ENCODE measurements at places on chromosomes 7 and 10. TPM values are rescaled to one million over a fixed set of nuclear protein-coding genes. Genes with fewer than 3 reads are reported as not detected.

DNA sequence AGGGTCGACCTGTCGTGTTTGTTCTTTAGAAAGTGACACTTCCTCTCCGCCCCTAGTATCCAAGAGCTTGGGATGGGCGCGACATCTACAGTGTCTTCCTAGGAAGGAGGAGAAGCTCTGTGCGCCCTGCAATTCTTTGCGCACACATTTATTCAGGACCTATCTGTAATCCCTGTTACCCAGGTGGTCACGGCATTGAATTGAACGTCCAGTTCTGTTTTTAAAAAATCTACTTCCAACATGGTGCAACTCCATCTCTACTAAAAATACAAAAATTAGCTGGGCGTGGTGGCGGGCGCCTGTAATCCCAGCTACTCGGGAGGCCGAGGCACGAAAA is 606 bp upstream of the LAMB1 start:
- no peaks in the 10 kb centered on the region for H3K27me3 ChIP-seq
- H3K4me3 ChIP-seq = peak overlapping the region; percentile 76
- peaks cover 41% of the 10 kb centered on the region for H3K4me1 ChIP-seq
- peaks cover 9% of the 10 kb centered on the region for H3K36me3 ChIP-seq
- peak overlapping the region; percentile 92 for H3K27ac ChIP-seq
- DNase-seq = no peak

DNA sequence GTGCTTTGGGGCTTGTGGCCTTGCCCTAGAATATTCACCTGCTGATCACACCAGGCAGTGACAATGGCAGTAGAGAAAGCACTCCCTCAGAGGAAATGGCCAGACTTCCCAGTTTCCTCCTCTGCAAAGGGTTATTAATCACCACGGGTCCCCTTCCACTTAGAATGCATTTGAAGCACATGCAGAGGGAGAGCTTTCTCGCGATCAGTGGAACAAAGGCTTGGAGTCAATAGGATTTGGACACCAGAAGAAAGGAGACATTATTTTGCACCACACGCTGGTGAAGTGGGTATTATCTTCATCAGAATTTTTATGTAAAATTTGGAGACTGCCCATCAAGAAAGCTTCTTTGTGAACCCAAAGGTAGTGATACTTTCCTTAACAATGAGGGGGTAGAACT is 35.4 kb upstream of the INHBA start:
- H3K4me3 ChIP-seq = no peak overlapping the region
- H3K36me3 ChIP-seq = no peaks in the 10 kb centered on the region
- peak; percentile 26 for DNase-seq
- H3K4me1 ChIP-seq = no peaks in the 10 kb centered on the region
- no peak overlapping the region for H3K27ac ChIP-seq
- H3K27me3 ChIP-seq = no peaks in the 10 kb centered on the region

- H3K4me3 ChIP-seq = no peak overlapping the region
- no peak for DNase-seq
- no peaks in the 10 kb centered on the region for H3K4me1 ChIP-seq
- no peaks in the 10 kb centered on the region for H3K36me3 ChIP-seq
Observed at GRCh38 chr10:11720260-11720741, 21.9 kb upstream of the ECHDC3 start.

DNA sequence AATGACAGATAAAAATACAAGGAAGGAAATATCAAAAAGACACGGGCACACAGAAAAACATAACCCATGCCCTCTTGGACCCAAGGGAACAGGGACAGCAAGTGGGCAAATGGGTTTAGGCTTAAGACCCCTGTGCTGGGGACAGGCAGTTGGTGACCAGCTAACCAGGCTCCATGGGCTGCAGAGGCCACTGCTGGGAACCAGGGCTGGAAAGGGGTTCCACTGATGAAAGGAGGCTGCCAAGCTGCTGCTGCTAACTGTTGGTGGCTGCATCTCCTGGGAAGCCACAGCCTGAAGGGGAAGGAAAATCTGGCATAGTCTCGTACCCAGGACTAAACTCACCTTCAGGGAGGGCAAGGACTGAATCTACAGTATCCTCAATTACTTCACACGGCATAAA is 579.2 kb upstream of the MGMT start:
- H3K27ac ChIP-seq = no peak overlapping the region
- H3K36me3 ChIP-seq = no peaks in the 10 kb centered on the region
- DNase-seq = no peak
- H3K4me3 ChIP-seq = no peak overlapping the region
- H3K27me3 ChIP-seq = no peaks in the 10 kb centered on the region

Gene GRM3
- not detected for total RNA-seq

Gene HSPA12A
- 1.5 TPM for total RNA-seq

DNA sequence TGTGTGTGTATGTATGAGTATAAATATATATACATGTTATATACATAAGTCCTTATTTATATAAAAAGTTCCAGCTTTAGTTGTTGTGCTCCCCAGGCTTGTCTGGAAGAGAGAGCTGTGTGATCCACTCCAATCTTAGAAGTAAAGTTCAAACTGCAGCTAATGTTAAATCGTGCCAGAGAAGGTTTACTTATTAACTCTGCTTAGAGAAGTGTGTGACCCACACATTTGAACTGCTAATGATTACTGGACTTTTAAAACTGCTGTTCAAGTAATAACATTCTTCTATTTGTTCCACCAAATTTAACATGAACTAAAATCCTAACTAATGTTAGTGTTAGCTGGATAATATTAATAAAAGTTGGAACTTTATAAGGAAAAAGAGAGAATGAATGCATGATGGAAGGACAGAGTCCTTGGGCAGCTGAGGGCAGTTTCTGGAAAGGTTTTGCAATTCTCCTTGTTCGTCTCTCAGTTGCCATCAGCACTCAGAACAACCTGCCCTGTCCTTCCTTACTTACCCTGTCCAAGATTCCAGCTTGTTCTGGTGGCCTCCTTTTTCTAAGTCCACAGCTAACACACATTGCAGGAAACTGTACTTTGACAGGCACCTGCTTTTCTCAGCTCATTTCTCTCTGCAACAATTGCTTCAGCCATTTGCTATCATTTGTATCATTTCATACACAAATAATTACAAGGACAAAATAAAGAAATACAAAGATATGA is 162.6 kb downstream of the FAM107B start:
- H3K4me1 ChIP-seq = peaks cover 27% of the 10 kb centered on the region
- no peak overlapping the region for H3K27ac ChIP-seq
- H3K27me3 ChIP-seq = no peaks in the 10 kb centered on the region
- H3K4me3 ChIP-seq = no peak overlapping the region
- H3K36me3 ChIP-seq = no peaks in the 10 kb centered on the region
- DNase-seq = no peak

DNA sequence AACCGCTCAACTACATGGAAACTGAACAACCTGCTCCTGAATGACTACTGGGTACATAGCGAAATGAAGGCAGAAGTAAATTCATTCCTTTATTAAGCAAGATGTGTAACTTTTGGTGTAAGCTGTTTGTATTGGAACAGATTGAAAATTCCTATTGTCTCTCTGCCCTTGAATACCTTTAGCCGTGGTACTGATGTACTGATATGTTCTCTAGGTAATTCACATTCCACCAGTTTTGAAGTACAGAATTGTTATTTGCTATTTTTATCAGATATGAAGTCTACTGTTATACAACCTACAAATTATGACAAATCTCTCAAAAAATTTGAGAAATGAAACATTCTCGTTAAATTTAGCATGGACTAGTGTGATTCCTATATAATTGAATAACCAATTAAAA is 17.7 kb downstream of the ZMYND11 start:
- no peak overlapping the region for H3K4me3 ChIP-seq
- no peak overlapping the region for H3K27ac ChIP-seq
- H3K36me3 ChIP-seq = no peaks in the 10 kb centered on the region
- H3K4me1 ChIP-seq = peaks cover 7% of the 10 kb centered on the region
- DNase-seq = no peak

- H3K4me3 ChIP-seq = no peak overlapping the region
- no peak for DNase-seq
- H3K27me3 ChIP-seq = no peaks in the 10 kb centered on the region
- no peak overlapping the region for H3K27ac ChIP-seq
Observed at GRCh38 chr10:4514445-4515108, 311.4 kb upstream of the AKR1E2 start.

Gene OPALIN
- not detected for total RNA-seq

DNA sequence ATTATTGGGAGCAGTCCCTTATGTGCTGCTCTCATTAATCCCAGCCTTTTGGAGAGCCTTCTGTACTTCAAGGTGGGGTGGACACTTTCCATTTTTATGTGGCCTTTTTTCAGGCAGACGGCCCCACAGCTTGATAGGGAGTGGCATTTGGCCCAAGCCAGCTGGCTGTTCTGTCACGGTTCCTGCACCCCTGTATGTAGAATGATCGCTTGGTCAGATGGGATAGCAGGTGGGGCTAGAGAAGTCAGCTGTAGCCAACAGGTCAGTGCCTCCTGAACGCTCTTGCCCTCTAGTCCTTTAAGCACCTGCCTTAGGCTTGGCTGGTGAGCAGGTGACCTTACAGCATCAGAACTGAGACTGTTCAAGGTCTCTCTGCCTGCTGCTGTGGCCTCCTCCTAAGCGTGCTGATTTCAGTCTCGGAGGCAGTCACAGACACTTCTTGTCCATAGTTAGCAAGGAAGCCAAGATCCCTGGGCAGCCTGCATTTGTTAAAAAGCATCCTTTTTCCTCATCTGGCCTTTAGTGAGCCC is 95.3 kb downstream of the LRRC4 start:
- no peaks in the 10 kb centered on the region for H3K27me3 ChIP-seq
- H3K27ac ChIP-seq = no peak overlapping the region
- H3K4me3 ChIP-seq = no peak overlapping the region
- no peaks in the 10 kb centered on the region for H3K4me1 ChIP-seq
- DNase-seq = no peak

Gene RPP38
- total RNA-seq = 20.9 TPM

Gene TACC2
- total RNA-seq = 0.55 TPM

DNA sequence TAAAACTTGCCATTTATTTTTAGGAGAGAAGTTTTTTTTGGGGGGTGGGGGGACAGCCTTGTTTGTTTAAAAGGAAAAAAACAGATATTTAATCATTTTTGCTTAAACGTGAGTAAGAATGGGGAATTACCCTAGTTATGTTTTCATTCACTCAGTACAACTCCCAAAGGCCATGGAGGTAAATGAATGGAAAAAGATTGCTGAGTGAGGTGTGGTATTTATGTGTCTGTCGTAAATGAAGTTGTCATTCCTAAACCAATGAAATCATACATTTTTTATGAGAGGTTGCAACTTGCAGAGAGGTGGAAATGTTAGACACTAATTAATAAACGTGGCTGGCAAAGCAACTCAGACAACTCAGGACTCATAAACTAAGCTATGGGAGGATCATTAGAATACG is 218.1 kb downstream of the CELF2 start:
- H3K4me1 ChIP-seq = no peaks in the 10 kb centered on the region
- H3K27me3 ChIP-seq = peaks cover 74% of the 10 kb centered on the region
- no peak overlapping the region for H3K27ac ChIP-seq
- no peaks in the 10 kb centered on the region for H3K36me3 ChIP-seq
- H3K4me3 ChIP-seq = no peak overlapping the region

- no peaks in the 10 kb centered on the region for H3K27me3 ChIP-seq
- H3K27ac ChIP-seq = no peak overlapping the region
- DNase-seq = no peak
- no peak overlapping the region for H3K4me3 ChIP-seq
Observed at GRCh38 chr7:44724276-44724675, 24.4 kb upstream of the ZMIZ2 start.

DNA sequence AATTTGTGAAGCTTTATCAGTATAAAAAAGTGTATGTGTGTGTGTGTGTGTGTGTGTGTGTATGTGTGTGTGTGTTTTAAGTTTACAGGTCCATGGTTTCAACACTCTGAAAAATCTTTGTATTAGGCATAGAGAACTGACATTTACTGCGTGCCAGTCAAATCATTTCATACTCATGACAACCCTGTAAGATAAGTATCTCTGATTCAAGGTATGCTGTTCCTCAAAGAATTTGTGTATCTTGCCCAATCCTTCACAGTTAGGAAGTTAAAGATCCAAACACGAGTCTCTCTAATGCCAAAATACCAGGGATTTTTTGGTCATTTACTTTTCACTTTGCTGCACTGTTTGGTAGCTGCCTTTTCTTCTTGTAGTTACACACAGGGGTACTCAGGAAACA is 1121.3 kb upstream of the AUTS2 start:
- no peak overlapping the region for H3K4me3 ChIP-seq
- no peaks in the 10 kb centered on the region for H3K27me3 ChIP-seq
- no peaks in the 10 kb centered on the region for H3K4me1 ChIP-seq
- H3K36me3 ChIP-seq = no peaks in the 10 kb centered on the region

DNA sequence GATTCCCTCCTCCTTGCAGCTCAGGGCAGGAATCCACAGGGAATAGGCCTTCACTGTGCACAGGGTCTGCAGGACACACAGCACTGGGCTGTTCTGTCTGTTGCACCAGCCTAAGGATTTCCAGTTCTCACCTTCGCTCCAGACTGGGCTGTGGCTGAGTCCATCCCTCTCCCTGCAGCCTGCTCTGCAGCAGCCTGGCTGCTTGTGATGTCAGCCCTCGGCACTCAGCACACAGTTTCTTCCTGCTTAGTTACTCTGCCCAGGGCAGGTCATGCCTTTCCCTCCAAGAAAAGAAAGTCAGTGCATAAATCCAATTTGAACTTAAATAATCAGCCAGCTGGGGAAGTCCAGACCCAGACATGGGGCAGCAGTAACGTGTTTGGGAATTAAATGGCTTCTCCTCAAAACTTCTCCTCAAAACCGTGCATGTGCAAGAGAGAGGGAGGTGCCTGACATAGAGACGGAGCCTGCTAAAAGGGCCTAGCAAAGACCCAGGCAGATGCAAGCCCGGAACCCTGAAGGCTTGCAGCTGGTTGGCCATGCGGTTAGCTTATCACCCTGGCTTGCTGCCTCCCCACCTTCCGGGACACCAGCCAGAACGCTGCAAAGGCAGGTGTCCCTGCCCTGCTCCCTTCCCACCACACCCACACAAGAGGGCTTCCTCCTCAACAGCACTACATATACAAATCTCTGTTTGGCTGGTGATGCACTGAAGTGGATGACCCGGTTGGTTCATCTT is 10.9 kb upstream of the GDF2 start:
- no peaks in the 10 kb centered on the region for H3K36me3 ChIP-seq
- no peak overlapping the region for H3K27ac ChIP-seq
- no peaks in the 10 kb centered on the region for H3K4me1 ChIP-seq
- no peaks in the 10 kb centered on the region for H3K27me3 ChIP-seq

DNA sequence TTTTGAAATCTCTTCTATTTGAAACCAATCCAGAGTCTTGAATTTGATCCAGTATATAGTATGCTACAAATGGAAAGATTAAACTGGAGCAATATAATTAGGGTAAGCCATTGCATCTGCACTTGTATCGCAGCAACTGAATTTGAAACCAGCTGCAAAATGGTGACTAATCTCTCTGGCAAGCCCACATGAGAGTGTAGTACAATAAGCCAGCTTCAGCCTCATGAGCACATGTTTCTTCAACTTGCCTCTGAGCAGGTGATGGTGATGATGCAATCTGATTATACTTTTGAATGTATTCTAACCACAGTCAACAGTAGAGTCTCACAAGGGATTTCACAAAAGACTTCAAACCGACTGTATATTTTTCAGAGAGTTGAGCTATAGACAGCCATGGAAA is 829 bp upstream of the RPA3 start:
- DNase-seq = peak; percentile 51
- no peaks in the 10 kb centered on the region for H3K36me3 ChIP-seq
- H3K4me3 ChIP-seq = no peak overlapping the region
- no peaks in the 10 kb centered on the region for H3K27me3 ChIP-seq
